ENCODE measurements at places on chromosomes 11 and 22. TPM values are rescaled to one million over a fixed set of nuclear protein-coding genes. Genes with fewer than 3 reads are reported as not detected.

STK33 gene
- polyA plus RNA-seq: 1.5 TPM

RASD2 gene
- not detected for polyA plus RNA-seq

MED17 gene
- 25.1 TPM for polyA plus RNA-seq

ARHGAP8 gene
- not detected for polyA plus RNA-seq

LSP1 gene
- 496 TPM for polyA plus RNA-seq

OR52I2 gene
- polyA plus RNA-seq: not detected

GAL3ST1 gene
- 0.13 TPM for polyA plus RNA-seq

EIF1AD gene
- polyA plus RNA-seq: 16.1 TPM

GAS2 gene
- polyA plus RNA-seq: 3.5 TPM

DESI1 gene
- polyA plus RNA-seq: 12.5 TPM

PVALB gene
- polyA plus RNA-seq: not detected

P4HA3 gene
- polyA plus RNA-seq: not detected

THY1 gene
- polyA plus RNA-seq: not detected

ZNF143 gene
- polyA plus RNA-seq: 33.3 TPM

DDX6 gene
- polyA plus RNA-seq: 85.6 TPM

ENTHD1 gene
- 0.16 TPM for polyA plus RNA-seq

RANBP1 gene
- polyA plus RNA-seq: 102 TPM

MUC5AC gene
- not detected for polyA plus RNA-seq

RIMBP3C gene
- polyA plus RNA-seq: 0.33 TPM

INPP5J gene
- polyA plus RNA-seq: not detected

OR5A1 gene
- polyA plus RNA-seq: not detected

LRP5 gene
- polyA plus RNA-seq: 0.68 TPM

MMP27 gene
- not detected for polyA plus RNA-seq

APOBEC3A gene
- polyA plus RNA-seq: not detected

TTC12 gene
- 7.2 TPM for polyA plus RNA-seq

NAALADL1 gene
- polyA plus RNA-seq: 17.0 TPM

GAL gene
- not detected for polyA plus RNA-seq

OR6T1 gene
- not detected for polyA plus RNA-seq

ALX4 gene
- polyA plus RNA-seq: not detected

SLC6A5 gene
- polyA plus RNA-seq: not detected

PICK1 gene
- polyA plus RNA-seq: 9.4 TPM

CLNS1A gene
- polyA plus RNA-seq: 114 TPM

AGBL2 gene
- 1.0 TPM for polyA plus RNA-seq

SCUBE2 gene
- not detected for polyA plus RNA-seq

ISX gene
- not detected for polyA plus RNA-seq

TESMIN gene
- 3.2 TPM for polyA plus RNA-seq

CCDC157 gene
- polyA plus RNA-seq: 1.4 TPM

APOBEC3F gene
- polyA plus RNA-seq: 20.5 TPM

NAT10 gene
- 40.1 TPM for polyA plus RNA-seq

CDC42BPG gene
- polyA plus RNA-seq: 0.52 TPM

ASCL2 gene
- 8.9 TPM for polyA plus RNA-seq

MUC6 gene
- polyA plus RNA-seq: not detected

ZBTB16 gene
- 71.9 TPM for polyA plus RNA-seq

ACAT1 gene
- polyA plus RNA-seq: 45.2 TPM

EP300 gene
- polyA plus RNA-seq: 24.4 TPM

OLFML1 gene
- polyA plus RNA-seq: not detected

TRIM49 gene
- polyA plus RNA-seq: not detected

C11orf58 gene
- 163 TPM for polyA plus RNA-seq
